ENCODE measurements at places on chromosomes 1 and 21. TPM values are rescaled to one million over a fixed set of nuclear protein-coding genes. Genes with fewer than 3 reads are reported as not detected.

DNA sequence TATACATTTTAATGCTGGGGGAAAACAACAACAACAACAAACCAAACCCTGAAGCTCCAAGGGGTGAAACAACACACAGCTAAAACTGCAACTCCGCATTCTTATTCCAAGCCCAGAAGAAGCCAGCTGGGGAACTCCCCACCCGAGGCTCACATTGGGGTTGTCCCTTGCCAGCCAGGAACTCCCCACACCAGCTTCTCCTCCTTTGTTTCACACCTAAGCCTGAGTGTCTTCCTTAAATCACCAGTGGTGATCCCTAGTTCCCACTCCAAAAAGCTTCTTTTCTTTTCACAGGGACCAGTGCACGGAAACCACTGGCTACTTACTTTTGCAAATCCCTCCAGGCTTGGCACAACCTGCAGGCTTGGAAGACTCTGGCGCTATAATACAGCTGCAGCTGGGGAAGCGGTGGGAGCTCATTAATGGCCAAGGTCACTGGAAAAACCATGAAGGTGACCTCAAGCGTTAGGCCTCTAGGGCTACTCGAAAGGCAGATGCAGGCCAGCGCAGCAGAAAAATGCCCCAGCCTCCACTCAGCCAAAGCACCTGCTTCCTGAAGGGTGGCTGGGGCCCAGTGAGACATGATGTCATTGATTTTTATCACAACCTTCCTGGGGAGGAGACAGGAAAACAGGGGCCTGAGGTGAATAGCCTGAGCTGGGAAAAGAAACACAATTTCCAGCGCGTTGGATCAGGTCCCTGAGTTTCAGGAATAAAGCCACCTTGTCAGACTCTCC lies 40.1 kb downstream of the TLR5 start:
- no peak for DNase-seq

- no peak for DNase-seq
Measured at GRCh38 chr1:154711416-154711815, 103.4 kb upstream of the ADAR start.

GRCh38 chr1:147612366-147612765 lies 58.0 kb downstream of the ACP6 start:
- no peak for DNase-seq

- DNase-seq = no peak
Measured at GRCh38 chr1:147105909-147106308, 66.4 kb downstream of the PRKAB2 start.

GRCh38 chr1:85630493-85630892 lies 49.9 kb downstream of the CCN1 start:
- no peak for DNase-seq

GRCh38 chr1:166490437-166490991 lies 323.7 kb upstream of the FAM78B start:
- DNase-seq = no peak

DNA sequence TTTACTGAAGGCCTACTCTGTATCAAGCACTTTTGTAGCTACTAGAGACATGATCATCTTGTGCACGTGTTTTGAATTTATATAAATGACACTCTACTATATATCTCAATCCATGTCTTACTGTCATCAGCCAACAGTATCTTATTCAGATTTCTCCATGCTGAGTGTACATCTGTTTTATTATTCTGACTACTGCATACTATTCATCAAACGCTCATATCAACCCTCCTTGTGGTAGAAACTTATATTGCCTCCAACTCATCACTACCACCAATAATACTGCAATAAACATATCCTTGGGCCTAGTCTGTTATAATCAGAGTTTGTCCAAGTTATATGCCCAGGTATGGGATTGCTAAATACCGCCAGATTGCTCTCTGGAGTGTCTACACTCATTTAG lies 81.6 kb upstream of the IRF2BP2 start:
- no peak for DNase-seq

GRCh38 chr1:183892351-183892793 lies 87.5 kb downstream of the RGL1 start:
- DNase-seq = peak; percentile 62

DNA sequence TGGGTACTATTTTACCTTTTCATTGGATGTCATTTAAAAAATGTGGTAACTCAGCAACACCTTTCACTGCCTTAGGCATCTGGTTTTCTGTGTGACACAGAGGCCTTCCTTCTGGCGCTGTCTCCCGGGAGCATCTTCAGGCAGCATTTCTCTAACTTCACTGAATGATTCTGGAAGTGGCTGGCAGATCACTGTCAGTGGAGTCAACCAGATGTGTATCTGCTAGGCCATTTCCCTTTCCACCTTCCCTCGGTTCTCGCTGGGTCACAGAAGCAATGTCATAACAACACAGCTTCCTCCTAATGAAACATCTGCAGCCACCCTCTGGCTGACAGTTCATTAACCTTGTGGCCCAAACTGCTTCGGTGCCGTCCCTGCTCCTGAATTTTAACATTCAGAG lies 137.8 kb downstream of the KIF26B start:
- DNase-seq = no peak

DNA sequence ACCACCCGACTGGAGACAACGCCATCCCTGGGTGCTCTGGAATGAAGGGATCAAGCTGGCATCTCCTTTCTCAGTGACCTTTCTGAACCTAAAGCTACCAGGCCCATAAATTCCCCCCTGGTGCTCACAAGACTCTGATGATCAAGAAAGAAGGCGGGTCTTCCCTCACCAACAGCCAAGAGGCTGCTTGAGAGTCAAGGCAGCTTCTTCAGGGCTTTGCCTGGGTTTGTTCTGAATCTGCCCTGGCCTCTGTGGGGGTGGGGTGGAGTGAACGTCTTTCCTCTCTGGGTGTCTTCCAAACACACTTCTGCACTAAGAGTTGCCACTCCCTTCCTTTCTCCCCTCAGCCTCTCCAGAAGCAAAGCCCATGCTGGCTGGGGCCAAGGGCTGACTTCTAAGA lies 36.1 kb downstream of the CD247 start:
- no peak for DNase-seq

DNA sequence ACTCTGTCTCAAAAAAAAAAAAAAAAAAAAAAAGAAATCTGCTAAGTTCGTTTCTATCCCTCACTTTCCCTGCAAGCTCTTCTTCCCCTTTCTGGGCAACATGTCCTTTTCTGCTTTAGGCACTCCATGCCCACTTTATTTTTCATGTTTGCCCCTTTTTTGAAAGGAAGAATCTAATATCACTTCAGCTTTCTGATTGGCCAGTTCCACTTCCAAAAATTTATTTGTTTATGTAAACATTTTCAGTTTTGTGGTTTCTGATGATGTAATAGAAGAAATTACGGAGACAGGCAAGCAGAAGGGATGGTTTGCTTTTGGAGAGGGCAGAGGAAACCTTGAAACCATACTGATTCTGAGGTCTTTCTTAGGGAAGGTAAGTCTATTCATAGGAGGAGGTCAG lies 15.1 kb downstream of the IFNAR1 start:
- DNase-seq = no peak

DNA sequence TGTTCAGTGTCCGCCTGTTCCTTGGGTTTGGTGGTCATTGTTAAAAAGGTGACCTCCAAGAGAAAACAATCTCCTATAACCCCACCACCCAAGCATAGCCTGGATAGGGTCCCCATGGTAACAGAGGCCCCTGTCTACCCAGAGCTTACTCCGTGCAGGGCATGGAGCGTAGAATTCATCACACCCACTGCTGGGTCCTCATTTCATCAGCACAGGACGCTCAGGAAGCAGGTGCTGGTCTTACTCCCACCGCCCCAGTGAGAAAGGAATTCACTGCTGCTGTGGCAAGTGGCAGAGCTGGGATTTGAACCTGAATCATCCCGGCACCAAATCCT lies 37.0 kb downstream of the ARHGEF10L start:
- no peak for DNase-seq

DNA sequence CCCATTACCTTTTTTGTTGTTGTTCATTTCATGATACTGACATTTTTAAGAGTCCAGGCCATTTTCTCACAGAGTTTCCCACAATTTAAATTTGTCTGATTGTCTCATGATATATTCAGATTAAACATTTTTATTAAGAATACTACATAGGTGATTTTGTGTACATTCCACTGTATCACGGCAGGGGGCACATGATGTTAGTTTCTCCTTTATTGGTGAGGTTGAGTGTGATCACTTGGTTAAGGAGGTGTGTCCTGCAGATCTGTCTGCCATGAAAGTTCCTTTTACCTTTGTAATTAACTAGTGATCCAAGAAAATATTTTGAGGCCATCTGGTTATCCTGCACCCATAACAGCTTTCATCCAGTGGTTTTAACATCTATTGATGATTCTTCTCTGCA lies 11.8 kb downstream of the RTCA start:
- DNase-seq = no peak

- DNase-seq = no peak
Measured at GRCh38 chr1:15856888-15857287, 9.4 kb downstream of the SPEN start.

DNA sequence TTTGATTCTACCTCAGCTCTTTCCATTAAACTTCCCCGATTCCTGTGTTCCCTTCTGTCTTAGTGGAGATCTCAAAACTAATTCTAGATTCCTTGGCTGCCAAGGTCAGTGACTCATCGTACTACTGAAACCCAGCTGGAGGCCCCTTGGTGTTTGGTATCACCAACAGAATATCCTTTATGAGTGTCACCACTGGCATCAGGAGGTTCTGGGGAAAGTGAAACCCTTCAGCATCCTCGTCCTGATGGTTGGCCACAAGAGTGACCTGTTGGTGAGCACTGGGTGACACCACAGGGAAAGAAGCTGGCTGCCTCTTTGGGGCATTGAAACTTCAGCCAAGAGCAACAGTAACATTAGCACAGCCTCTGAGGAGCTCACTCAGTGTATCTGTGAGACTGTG lies 9.6 kb downstream of the RAB42 start:
- peak; percentile 84 for DNase-seq

DNA sequence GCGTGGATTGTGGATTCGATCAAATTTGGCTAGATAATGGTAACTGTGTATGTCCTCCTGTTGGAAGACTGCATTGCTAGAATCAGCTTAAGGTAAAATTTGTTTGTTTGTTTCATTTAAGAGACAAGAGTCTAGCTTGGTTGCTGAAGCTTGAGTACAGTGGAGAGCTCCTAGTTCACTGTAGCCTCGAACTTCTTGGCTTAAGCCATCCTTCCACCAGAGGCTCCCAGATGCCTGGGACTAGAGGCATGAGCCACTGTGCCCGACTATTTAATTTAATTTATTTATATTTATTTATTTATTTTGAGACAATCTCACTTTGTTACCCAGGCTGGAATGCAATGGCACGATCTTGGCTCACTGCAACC lies 1.5 kb downstream of the PHACTR4 start:
- DNase-seq = no peak

DNA sequence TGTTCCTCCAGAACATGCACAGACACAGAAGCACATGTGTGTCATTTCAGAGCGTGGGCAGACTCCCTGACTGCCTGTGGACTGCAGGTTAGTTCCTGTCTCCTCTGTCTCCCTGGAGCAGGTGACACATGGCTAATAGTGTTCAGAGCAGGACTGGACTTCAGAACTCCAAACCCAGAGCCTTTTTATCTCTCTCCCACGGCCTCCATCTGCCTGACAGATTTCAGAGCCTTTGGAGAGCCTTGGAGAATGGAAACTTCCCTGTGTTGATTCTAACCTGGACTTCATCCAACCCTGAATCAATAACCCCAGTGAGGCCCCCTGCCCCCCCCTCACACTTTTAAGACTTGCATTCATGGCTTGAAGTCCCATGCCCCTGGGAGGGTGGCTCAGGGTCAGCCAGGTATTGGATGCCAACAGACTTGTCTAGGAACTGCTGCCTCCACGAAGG lies 44.4 kb downstream of the C1orf198 start:
- DNase-seq = no peak

GRCh38 chr1:20721117-20722061 lies 3.6 kb upstream of the KIF17 start:
- DNase-seq = no peak

GRCh38 chr1:112575154-112575804 lies 43.7 kb downstream of the ST7L start:
- DNase-seq = no peak

- DNase-seq = peak; percentile 25
Measured at GRCh38 chr1:242639104-242639503, 114.6 kb upstream of the PLD5 start.

DNA sequence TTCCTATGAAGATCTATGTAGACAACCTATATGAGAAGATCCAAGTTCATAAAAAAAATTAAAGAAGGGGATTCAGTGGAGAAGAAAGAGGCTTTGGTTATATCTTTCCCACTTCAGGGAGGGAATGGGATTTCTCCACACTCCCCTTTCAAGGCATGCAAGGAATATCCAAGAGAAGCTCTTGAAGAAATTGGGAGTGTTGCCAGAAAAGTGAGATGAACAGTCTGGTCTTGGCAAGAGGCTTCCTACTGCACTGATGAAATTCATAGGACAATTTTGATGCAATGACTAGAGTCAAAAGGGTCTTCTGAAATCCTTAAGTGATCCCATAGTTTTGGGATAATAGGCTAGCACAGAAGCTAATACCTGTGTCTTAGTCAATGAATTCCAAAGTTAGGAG lies 153.0 kb downstream of the KCTD3 start:
- DNase-seq = no peak

- DNase-seq = peak; percentile 48
Measured at GRCh38 chr1:200525090-200525987, 95.2 kb downstream of the KIF14 start.

GRCh38 chr1:153355445-153356071 lies 2.1 kb upstream of the S100A9 start:
- peak; percentile 84 for DNase-seq

GRCh38 chr1:229088711-229089110 lies 182.2 kb upstream of the RAB4A start:
- no peak for DNase-seq

- DNase-seq = no peak
Measured at GRCh38 chr1:42660907-42661500, 2.8 kb downstream of the PPIH start.

- DNase-seq = no peak
Measured at GRCh38 chr1:154793685-154794084, 76.4 kb downstream of the KCNN3 start.

- no peak for DNase-seq
Measured at GRCh38 chr1:20753589-20753988, 21.1 kb upstream of the SH2D5 start.

The S1PR1 gene
- total RNA-seq = 62.2 TPM

The GJA8 gene
- not detected for total RNA-seq

The SRGAP2B gene
- 16.2 TPM for total RNA-seq

The UBIAD1 gene
- 18.7 TPM for total RNA-seq

The FCRL3 gene
- total RNA-seq = not detected

The TAS1R1 gene
- not detected for total RNA-seq

The CD164L2 gene
- total RNA-seq = not detected

The PRKCZ gene
- total RNA-seq = 50.9 TPM

The FHAD1 gene
- 0.53 TPM for total RNA-seq

The CYP4Z1 gene
- not detected for total RNA-seq

The FAM167B gene
- 1.4 TPM for total RNA-seq

The DMRTA2 gene
- 0.12 TPM for total RNA-seq

The NCMAP gene
- not detected for total RNA-seq

The PEAR1 gene
- 0.57 TPM for total RNA-seq

The FCMR gene
- total RNA-seq = not detected

The MAP3K21 gene
- 1.8 TPM for total RNA-seq

The LCE3A gene
- not detected for total RNA-seq

The RNF187 gene
- total RNA-seq = 119 TPM
